ENCODE measurements at places on chromosomes 11 and 22.

GRCh38 chr11:129652835-129653234 lies 162.8 kb upstream of the TMEM45B start:
- peak; percentile 26 for DNase-seq

GRCh38 chr11:10272132-10272531 lies 21.9 kb downstream of the SBF2 start:
- DNase-seq, result no peak

- no peak for DNase-seq
Observed at GRCh38 chr11:116070520-116070919, 566.3 kb upstream of the CADM1 start.

DNA sequence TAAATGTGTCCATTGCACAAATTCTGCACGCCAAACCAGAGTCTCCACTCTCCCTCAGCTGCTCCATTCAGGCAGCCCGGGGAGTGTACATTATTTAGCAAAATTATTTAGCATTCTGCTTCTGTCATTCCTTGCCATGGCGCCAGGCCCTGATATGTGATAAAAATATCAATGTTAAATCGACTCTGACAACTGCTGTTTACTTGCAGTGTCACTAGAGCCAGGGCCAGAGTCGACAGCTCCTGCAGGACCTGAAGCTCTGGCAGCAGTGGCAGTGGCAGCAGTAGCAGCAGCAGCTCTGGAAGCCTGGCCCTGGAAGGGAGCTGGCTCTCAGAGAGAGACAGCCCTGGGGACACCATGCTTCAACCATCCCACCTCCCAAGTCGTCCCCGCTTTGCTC lies 224.5 kb downstream of the BUD13 start:
- DNase-seq, result no peak

GRCh38 chr11:119742263-119742861 lies 13.4 kb upstream of the NECTIN1 start:
- peak; percentile 89 for DNase-seq

GRCh38 chr22:27130906-27131305 lies 473.5 kb downstream of the MIAT start:
- no peak for DNase-seq

DNA sequence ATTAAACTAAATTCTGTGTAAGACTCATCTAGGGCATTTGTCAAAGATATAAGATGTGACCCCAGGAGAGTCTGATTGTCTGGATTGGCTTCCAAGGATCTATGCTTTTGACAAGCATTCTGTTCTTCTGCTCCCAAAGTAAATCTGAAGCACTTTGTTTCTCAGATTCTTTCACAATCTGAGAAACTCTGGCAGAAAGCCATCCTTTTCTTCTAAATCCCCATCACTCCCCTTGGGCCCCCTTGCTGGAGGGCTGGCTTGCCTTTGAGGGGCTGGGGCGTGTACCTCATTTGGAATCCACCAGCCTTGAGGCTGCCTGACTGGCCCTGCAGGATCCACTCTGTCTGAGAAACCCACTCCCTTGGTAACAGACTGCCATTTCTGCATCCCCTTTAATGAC lies 173.5 kb upstream of the CTSC start:
- DNase-seq, result no peak

DNA sequence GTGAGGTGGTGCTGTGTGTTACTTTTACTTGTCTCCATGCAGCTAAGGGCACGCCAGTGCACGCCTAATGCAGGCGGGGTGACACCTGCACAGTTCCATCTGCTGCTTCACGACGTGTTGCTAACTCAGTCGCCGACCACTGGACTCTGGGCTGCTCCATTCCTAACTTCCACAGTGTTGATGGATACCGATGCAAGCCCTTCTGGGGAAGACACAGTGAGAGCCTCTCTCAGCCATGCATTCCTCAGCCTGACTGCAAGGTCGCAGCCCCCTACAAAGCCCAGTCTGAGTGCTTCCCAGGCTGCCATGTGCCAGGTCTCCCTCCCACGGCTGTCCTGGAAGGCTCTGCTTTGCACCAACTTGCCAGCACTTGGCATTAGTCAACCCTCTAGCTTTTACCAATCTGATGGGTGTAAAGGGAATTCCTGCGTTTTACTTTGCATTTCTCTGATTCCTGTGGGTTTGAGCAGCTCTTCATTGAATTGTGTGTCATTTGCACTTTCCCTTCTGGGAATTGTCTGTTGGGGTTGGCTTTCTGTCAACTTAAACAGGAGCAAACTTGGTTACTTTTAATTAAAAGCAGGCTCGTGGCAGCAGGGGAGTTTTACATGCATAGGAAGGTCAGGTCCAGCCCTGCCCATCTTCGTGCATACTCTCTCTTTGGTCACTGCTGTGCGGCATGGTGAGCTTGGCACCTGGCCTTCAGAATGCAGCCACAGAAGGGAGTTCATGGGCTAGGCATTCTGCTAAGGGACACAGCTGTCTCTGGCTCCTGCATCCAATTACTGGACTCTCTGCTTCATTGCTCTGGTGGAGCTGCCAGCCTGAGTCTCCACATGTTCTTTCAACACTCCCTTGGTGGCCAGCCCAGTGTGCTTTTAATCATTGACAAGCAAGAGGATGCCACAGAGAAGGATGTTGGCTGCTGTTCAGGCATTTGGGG lies 34.6 kb upstream of the SHANK2 start:
- peak; percentile 84 for DNase-seq

GRCh38 chr22:49530671-49531367 lies 296.9 kb downstream of the BRD1 start:
- DNase-seq, result no peak

DNA sequence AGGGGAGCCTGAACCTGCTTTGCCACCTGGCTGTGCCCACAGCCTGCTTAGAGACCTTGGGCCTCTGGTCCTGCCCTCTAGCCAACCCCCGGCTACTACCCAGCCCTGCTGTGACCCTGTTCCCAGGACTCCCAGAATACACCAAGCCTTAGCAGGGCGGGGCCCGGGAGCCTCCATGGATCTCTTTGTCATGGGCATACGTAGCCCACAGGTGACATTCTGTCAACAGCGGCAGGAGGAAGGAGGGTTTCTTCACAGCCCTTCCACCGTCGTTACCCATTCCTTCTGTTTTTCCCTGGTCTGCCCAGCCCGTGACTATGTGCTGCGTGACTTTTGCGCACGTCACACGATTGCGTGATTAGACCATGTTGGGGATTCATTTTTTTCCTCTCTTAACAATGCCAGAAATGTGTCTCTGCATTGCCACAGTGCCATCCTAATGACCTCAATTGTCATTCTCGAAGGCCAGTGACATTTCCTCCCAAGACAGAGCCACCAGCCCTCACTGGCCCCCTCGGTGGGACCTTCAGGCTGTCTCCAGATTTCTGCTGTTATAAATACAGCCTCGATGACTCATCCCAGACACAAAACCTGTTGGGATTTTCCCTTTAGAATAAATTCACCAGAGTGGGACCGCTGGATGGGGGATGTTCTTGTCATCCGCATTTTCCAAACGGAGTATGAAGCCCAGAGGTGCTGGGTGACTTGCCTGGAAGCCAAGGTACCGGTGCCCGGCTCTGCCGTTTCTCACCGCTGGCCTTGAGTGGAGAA lies 9.0 kb downstream of the SYT12 start:
- DNase-seq, result no peak

DNA sequence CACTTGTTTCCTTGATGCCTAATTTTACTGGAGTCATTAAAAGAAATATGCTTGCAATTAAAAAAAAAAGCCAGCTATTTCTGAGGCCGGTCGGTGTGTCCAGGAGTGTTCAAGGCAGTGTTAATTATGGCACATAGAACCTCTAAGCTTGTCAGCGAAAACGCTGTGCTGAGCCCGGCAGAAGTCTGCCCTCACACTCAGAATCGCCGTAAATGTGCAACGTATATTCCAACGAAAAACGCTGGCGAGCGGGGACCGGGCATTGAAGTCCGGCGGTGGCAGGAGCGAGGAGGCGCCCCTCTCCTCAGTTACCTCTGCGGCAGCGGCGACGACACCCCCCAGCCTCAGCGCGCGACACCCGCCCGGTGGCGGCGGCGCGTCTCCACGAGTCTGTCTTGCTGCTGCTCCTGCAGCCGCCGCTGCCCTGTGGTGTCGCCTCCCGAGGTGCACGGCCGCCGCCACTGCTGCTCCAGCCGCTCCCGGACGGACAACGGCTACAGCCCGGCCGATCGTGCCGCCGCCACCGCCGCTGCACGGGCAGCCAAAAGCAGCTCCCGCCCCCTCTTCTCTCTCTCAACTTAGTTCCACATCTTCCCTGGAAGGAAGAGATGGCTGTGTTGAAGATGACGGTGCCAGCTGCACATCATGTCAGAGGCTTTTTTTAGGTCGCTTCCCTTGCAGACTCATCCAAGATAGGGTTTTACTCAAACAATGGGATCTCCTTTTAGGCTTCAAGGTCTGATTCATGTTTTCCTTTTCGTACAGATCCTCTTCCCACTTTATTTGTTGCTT lies 56.0 kb downstream of the JAM3 start:
- peak; percentile 76 for DNase-seq

DNA sequence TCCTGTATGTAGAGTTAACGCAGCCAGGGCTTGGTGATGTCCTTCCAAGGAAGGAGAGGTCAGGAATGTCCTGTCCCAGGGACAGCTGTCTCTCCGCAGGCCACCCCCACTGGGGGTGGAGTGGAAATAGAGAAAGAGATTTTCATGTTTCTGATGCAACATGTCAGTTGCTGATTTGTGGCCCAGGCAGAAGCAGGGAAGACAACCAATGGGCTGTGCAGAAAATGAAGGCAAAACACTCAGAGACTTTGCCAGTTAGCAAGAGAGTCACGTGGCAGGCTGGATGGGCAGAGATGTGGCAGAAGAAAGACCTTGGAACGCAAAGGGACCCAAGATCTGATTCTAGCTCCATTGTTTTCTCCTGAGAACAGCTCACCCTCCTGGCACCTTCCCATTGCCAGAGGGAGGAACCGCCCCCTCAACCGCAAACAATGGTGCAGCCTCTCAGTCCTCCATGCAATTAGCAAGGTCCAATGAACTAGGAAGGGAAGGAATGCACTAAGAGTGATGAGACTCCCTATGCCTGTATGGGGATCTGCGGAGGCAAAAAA lies 71.0 kb downstream of the SYN3 start:
- peak; percentile 68 for DNase-seq

GRCh38 chr22:46851311-46851710 lies 88.9 kb downstream of the TBC1D22A start:
- DNase-seq, result no peak

- DNase-seq, result peak; percentile 49
Observed at GRCh38 chr11:128471138-128471661, 116.2 kb downstream of the ETS1 start.

- no peak for DNase-seq
Observed at GRCh38 chr22:27258616-27259172, 542.9 kb downstream of the MN1 start.

- DNase-seq, result no peak
Observed at GRCh38 chr11:106091480-106092123, 14.1 kb downstream of the AASDHPPT start.

- DNase-seq, result no peak
Observed at GRCh38 chr11:46856605-46857343, 10.7 kb upstream of the CKAP5 start.

DNA sequence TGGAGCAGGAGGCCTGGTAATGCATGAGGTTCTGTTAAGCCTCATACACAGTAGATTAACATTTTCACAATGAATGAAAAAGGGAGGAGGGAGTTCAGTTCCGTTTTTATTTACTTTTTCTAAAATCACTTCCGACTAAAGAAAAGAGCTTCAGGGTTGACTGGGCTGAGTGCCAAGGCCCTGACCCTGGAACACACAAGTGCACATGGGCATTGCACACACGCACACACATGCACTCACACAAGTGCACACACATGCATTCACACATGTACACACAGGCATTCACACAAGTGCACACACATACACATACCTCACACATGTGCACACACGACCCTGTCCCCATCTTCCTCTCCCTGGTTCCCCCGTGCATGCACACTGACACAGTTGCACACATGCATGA lies 303.3 kb downstream of the BRD1 start:
- DNase-seq, result no peak

DNA sequence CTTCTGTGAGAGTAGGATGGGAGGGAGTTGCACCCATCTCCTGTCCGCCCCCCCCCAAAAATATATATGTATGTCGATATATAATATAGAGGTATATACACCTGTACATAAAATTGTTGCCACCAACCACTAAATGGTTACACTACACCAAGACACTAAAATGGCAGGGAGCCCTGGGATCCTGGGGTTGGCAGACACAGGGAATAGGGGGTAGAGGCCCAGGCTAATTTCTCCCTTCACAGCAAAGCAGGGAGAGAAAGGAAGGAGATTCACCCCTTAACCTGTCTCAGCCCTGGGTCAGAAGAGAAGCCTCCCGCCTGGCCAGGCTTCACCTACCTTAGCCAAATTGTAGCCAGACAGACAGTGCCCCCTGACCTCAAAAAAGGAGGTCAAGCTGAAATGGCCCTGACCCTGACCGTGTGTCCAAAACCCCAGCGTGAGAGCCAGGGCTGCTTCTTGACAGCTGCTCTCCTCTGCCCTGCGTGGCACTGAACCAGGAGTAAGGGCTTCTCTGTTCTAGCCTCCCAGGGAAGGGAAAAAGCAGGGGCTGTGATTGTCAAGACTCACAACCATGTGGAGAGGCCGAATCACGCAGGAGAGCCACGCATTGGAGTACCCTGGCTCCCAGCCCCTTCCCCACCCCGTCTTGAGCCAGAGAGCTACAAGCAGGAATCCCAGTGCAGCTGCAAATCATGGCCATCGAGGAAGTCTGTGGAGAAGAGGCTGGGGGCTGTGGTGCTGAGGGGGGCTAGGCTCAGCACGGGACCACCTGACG lies 40.5 kb downstream of the SGSM3 start:
- DNase-seq, result no peak

DNA sequence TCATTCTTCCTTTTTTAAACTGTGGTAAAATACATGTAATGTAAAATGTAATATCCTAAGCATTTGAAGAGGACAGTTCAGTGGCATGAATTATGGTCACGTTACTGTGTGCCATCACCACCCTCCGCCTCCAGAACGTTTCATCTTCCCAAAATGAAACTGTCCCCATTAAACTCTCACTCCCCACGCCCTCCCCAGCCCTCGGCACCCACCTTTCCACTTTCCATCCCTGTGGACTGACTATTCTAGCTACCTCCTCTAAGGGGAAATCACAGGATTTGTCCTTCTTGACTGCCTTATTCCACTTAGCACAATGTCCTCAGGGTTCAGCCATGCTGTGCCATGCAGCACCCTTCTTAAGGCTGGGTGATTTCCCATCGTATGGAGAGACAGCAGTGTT lies 1509.5 kb downstream of the BRD1 start:
- no peak for DNase-seq

DNA sequence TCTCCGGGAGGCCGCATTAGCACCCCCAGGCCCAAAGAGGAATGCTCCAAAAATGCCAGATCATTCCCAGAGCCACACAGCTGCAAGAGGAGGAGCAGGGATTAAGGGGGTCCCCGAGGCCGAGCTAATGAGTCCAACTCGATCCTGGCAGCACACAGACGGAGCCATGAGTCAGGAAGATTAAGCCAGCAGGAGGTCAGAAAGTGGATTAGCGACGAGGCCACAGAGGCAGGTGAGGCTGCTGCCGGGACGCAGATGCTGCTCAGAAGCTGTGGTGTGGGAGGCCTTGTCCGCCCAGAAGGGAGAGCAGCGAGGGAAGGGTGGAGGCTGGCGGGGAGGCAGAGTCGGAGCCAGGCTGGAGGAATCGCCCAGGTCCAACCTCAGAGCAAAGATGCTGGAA lies 120.5 kb downstream of the SHANK2 start:
- DNase-seq, result peak; percentile 81

GRCh38 chr22:45670981-45671782 lies 452 bp upstream of the ATXN10 start:
- peak; percentile 19 for DNase-seq

- no peak for DNase-seq
Observed at GRCh38 chr11:20051469-20052399, 108.5 kb downstream of the DBX1 start.

GRCh38 chr11:64208796-64209562 lies 2.5 kb downstream of the FERMT3 start:
- DNase-seq, result no peak

- DNase-seq, result no peak
Observed at GRCh38 chr11:68974421-68975194, 6.2 kb downstream of the MRGPRD start.
